ENCODE measurements at places on chromosomes 7 and 10. TPM values are rescaled to one million over a fixed set of nuclear protein-coding genes. Genes with fewer than 3 reads are reported as not detected.

Gene CFAP46
- total RNA-seq = 0.85 TPM

DNA sequence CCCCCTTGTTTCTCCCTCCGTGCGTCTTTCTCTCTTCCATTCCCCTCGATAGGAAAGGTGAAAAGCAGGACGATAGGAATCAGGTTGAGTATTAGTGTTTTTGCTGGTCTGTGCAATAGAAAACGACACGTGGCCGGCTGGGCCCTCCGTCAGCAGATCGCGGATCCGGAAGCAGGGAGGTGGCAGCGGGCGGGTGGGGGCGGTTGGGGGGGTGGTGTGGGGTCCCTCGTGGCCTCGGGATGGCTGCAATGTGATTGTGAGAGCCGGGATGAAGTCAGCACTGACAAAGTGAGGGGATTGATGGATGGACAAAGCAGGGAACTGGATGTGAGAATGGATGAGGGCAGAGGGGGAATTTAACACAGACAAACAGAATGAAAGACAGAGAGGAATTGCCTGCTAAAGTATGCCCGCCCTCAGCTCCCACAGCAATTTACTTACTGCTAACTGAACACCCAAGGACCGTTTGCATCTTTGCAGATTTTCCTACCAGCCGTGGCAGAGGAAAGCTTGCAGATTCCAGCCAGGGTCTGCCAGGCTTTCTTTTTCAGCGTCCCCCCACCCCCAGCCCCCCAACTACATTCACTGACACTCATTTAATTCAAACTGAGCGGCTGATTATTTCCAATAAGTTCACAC lies 280.9 kb downstream of the LRMDA start:
- DNase-seq = no peak

- no peak for DNase-seq
Measured at GRCh38 chr7:122896509-122896908, 10.2 kb upstream of the CADPS2 start.

Gene VWDE
- total RNA-seq = not detected

- no peak for DNase-seq
Measured at GRCh38 chr7:47292832-47293309, 289.0 kb downstream of the TNS3 start.

Gene GJC3
- 0.42 TPM for total RNA-seq

DNA sequence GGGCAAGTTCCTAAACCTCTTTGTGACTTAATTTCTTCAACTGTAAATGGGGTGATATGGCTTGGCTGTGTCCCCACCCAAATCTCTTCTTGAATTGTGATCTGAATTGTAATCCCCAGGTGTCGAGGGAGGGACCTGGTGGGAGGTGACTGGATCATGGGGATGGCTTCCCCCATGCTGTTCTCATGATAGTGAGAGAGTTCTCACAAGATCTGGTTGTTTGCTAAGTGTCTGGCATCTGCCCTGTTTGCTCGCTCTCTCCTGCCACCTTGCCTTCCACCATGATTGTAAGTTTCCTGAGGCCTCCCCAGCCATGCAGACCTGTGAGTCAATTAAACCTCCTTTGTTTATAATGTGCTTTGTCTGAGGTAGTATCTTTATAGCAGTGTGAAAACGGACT lies 177.0 kb downstream of the MYOF start:
- no peak for DNase-seq

- no peak for DNase-seq
Measured at GRCh38 chr7:32264702-32265284, 194.6 kb upstream of the PDE1C start.

DNA sequence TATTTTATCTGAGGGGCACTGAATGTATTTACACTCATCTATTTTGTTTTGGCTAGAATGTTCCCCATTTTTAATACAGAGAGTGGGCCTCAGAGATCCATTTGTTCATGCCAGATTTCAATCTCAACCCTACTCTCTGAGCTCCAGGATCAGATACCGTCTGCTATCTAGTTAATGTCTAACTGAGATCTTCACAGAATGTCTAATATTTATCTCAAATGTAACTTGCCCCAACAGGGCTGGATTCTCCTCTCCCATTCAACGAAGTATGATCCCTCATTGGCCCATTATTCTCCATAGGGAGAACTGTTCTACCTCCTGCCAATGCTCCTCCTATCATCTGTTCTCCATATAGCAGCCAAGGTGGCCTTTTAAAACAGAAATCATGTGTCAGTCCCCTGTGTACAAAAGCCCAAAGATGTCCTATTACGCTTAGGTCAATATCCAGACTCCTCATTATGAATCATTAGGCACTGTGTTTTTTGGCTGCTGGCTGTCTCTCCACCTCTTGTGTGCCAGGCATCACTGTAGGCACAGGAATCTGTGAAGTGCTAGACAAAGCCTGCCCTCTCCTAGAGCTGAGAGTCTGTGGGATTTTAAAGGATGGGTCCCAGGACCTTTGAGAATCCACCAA lies 169.3 kb upstream of the AGK start:
- DNase-seq = no peak

Gene COL17A1
- 0.84 TPM for total RNA-seq

Gene PGAM2
- 0.51 TPM for total RNA-seq

DNA sequence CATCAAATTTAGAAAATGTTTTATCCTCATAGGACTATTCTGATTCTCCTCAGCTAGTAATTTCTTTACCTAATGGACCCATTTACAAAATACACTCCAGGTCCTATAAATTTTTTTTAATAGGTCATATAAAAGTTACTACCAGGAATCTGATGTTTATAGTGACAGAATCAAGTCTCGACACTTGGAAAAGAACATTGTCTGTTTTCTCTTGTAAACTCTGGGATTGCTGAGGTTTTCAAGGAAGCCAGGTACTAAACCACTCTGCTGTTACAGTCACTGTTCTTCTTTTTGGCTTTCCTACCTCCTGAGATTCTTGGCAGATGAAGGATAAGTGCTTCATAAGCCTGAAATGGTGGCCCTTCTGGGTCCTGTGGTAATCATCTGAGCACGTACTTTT lies 493.1 kb downstream of the AUTS2 start:
- DNase-seq = no peak

All from dermis blood vessel endothelial cell (primary cell).